COR-L47 (cell line): ENCODE measurements at places on chromosomes 2 and 18.

- no peak for DNase-seq
Observed at GRCh38 chr2:85326406-85327159, 1.2 kb downstream of the TGOLN2 start.

DNA sequence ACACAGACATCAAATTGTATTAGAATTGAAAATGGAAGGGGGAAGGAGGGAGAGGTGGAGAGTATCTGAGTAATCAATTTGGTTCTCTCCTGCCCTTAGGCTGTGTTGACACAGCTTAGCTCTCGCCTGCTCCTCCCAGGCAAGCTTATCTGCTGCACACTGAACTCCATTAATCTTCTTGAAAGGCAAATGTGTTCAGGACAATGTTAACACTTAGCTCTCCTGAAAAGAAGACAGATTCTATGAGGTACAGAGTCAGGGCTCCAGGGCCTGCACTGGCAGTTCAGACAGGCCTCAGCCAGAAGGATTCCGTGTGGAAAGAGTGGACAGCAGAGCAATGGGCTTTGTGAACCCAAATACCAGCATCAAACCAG lies 430.0 kb upstream of the TNP1 start:
- peak; percentile 72 for DNase-seq

- DNase-seq, result no peak
Observed at GRCh38 chr2:108314586-108315296, 26.0 kb downstream of the SULT1C2 start.

GRCh38 chr2:9846554-9846953 lies 3.3 kb downstream of the TAF1B start:
- no peak for DNase-seq

- no peak for DNase-seq
Observed at GRCh38 chr2:240970816-240971215, 27.6 kb upstream of the SNED1 start.

GRCh38 chr18:3079653-3080052 lies 66.7 kb upstream of the LPIN2 start:
- DNase-seq, result no peak

GRCh38 chr18:44609181-44609941 lies 71.3 kb upstream of the SETBP1 start:
- DNase-seq, result no peak

DNA sequence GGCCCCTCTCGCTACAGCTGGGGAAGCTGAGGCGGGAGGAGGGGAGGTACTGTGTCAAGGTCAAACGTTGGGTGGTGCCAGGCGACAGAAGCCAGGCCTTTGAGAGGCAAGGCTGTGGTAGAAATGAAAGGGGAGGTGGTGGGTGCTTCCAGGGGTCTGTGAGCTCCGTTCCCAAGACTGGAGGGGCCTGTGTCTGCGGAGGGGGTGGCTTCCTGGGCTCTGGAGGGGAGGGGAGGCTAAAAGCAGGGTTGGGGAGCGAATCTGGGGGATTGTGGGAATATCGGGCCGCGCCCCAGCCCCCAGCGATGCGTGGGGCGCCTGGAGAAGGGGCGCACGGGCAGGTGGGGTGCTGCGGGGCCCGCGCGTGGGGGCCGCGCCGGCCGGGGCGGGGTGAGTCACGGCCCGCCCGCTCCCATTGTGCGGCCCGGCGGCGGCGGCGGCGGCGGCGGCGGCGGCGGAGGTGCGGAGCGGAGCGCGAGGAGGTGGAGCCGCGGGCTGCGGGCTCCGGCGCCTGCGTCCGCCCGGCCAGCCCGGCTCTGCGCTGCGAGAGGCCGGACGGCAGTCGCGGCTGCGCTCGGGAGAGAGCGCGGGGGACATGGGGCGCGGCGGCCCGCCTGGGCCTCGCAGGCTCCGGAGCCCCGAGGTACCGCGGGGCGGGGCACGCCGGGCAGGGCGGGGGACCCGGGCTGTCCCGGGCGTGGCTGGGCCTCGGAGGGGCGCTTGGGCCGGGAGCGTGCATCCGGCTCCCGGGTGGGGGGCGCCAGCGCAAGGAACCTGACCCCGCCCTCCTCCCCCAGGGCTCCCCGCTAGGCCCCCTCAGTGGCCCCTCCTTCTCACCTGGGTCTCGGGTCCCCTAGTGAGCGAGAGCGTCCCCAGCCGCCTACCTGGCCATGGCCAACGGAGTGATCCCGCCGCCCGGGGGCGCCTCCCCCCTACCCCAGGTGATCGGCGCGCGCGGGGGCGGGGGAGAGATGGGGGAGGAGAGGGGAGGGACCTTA lies at the start of gene SLC4A3:
Gene SLC4A3, plus strand, starts transcription at position 528 of the 998 bp plus-strand sequence. Its CDS starts 363 bp downstream, at position 891.
- DNase-seq, result no peak

DNA sequence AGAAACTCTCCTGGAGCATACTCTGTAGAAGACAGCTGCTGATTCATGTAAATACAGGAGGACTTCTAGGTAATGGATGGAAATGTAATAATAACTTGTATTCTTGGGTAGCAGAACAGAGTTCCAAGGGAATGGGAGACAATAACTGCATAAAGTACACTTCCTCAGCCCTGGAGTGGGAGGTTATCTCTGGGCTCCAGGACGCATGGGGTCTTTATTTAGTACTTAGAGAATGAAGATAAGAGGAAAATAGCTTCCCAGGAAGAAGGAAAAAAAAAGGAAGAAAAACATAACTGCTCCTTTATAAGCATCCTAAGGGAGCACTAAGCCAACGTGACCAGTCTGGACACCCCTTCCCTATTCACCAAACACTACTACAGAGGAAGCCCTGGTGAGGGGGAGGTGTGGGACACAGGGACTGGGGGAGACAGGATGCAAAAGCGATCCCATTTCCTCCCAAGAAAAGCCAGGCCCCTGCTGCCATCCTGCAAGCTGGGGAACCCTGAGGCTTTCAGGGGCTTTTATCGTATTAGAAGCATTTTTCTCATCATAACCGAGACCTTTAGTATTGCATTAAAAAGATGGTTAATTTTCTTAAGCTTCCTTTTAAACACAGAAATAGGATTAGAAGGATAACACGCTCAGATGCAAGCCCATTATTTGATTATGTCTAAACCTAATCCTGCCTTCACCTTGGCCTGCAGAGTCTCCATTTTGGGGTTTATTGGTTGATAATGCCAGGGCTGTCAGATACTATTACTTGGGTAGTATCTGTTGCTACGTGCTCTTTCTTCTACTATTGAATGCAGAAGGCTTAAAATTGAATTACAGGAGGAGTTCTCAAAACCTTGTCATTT lies 78.5 kb downstream of the KLF7 start:
- no peak for DNase-seq

DNA sequence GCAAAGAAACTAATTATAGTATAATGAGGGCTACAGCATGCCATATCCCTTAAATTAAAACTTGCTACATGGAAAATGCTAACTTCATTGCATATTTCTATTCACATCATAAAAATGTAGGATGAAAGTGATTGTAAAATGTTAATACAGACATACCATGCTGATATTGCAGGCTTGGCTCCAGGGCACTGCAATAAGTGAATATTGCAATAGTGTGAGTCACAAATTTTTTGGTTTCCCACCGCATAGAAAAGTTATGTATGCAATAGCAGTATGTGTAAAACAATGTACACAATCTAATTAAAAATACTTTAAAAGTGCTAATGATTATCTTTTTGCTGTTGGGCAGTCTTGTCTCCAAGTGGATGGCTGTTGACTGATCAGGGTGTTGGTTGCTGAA lies 162.1 kb downstream of the CD8B2 start:
- no peak for DNase-seq

- no peak for DNase-seq
Observed at GRCh38 chr2:32562906-32563305, 64.9 kb upstream of the TTC27 start.

DNA sequence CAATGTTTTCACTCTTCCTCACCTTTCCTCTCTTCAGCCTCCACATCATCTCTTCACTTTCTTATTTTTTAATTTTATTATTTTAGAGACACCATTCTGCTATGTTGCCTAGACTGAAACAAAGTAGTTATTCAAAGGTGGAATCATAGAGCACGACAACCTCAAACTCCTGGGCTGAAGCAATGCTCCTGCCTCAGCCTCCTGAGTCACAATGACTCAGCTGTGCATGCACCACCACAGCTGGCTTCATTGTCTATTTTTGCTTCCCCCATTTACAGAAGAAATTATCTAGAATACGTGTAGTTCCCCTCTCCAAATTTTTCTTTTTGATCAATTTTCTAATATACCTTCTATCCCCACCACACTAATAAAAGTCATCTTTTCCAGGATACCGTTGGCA lies 911.5 kb upstream of the SOX11 start:
- no peak for DNase-seq

DNA sequence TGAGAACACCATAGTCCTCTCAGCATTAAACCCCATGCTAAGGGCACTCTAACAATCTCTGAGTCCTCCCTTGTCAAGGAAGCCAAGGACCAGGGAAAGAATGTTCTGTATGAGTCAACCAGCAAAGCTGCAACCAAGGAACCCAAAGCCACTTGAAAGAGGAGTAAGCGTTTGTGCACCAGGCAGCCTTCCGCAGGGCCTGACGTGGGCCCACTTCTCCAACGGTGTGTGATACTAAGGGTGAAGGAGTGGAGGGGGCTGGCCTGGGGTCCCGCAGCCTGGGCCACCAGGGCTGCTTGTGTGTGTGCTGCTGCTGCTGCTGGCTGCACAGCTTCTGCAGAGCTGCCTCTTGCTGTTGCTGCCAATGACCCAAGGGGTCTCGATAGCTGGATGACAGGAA lies 30.1 kb upstream of the GALNT14 start:
- no peak for DNase-seq
